Transverse colon (tissue), 4 donors: ENCODE measurements at places on chromosomes 6 and 20. TPM values are rescaled to one million over a fixed set of nuclear protein-coding genes. Genes with fewer than 3 reads are reported as not detected.

- no peak for DNase-seq
Observed at GRCh38 chr6:125203395-125203794, 49.8 kb downstream of the TPD52L1 start.

The RAET1E gene
- total RNA-seq, result not detected

GRCh38 chr6:52537001-52537753 lies 39.7 kb downstream of the TRAM2 start:
- DNase-seq, result no peak

- no peak for DNase-seq
Observed at GRCh38 chr20:52494244-52494643, 302.7 kb upstream of the ZFP64 start.

The HLA-DRB5 gene
- total RNA-seq, result 5.2 TPM

The PARD6B gene
- 34.8 TPM for total RNA-seq

- DNase-seq, result no peak
Observed at GRCh38 chr20:64090165-64090564, 6.0 kb upstream of the LKAAEAR1 start.

The RAD21L1 gene
- not detected for total RNA-seq
